Activated CD4-positive, alpha-beta T cell treated with anti-CD3 and anti-CD28 coated beads, Interleukin-2, amount 10 ng/mL, durations not matched to agents 7 days and 5 days (primary cell): ENCODE measurements at places on chromosomes 4 and X.

- DNase-seq: no peak
Measured at GRCh38 chrX:138858438-138858837, 146.9 kb upstream of the FGF13 start.

DNA sequence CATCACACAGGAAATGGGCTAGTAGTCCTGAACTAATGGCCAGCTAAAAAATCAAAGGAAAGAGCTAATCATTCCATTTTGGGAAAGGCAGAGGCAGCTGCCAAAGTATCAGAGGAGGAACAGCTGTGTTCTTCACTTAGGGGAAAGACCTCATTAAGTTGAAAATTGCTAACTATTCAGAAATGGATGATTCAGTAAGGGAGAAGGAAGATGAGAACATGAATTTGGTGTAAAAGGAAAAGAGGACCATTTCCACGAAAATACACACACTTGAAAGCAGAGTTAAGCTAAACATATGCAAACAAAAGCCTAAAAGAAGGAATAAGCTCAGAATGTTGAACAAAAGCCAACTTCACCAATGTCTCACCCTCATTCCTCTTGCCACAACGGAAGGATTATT, 90.4 kb downstream of the PCDH19 start:
- no peak for DNase-seq

DNA sequence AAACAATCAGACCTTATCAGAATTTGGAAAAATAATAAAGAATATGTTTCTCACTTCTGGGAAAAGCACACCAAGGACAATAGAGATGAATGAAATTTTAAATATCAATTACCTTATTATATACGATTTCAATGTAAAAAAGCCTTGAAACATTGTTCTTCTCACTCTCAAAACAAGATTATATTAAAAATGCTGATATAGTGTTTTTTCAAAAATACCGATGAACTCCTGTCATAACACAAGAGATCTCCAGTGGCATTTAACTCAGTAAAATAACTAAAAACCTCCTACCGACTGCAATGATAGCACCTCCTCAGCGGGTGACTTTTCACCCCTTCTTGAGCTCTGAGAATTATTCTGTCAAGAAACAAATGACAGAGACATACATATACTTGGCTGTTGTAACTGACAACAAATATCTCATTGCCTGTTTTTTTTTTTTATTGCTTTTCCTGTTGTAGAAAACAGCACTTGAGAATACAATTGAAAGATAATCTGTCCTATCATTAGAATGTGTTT, 1237.3 kb downstream of the C4orf33 start:
- DNase-seq: no peak

- no peak for DNase-seq
Measured at GRCh38 chrX:92232182-92232581, 453.0 kb downstream of the PCDH11X start.

GRCh38 chr4:13922459-13922858, 294.9 kb upstream of the BOD1L1 start:
- DNase-seq: no peak

GRCh38 chr4:27684610-27685011, 824.0 kb downstream of the STIM2 start:
- DNase-seq: peak; percentile 19

GRCh38 chr4:134057356-134057755, 144.2 kb downstream of the PABPC4L start:
- DNase-seq: no peak

- no peak for DNase-seq
Measured at GRCh38 chr4:147057611-147058190, 112.0 kb upstream of the TTC29 start.

GRCh38 chr4:85676050-85676425, 201.1 kb downstream of the ARHGAP24 start:
- no peak for DNase-seq

DNA sequence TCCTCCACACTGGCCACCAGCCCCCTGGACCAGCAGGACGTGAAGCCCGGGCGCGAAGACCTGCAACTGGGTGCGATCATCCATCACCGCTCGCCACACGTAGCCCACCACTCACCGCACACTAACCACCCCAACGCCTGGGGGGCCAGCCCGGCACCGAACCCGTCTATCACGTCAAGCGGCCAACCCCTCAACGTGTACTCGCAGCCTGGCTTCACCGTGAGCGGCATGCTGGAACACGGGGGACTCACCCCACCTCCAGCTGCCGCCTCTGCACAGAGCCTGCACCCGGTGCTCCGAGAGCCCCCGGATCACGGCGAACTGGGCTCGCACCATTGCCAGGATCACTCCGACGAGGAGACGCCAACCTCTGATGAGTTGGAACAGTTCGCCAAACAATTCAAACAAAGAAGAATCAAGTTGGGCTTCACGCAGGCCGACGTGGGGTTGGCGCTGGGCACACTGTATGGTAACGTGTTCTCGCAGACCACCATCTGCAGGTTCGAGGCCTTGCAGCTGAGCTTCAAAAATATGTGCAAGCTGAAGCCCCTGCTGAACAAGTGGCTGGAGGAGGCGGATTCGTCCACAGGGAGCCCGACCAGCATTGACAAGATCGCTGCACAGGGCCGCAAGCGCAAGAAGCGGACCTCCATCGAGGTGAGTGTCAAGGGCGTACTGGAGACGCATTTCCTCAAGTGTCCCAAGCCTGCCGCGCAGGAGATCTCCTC, 600 bp downstream of the POU3F4 start:
- no peak for DNase-seq

- no peak for DNase-seq
Measured at GRCh38 chr4:118225511-118225910, 127.3 kb downstream of the PRSS12 start.

GRCh38 chrX:16207634-16208033, 40.4 kb downstream of the MAGEB17 start:
- DNase-seq: no peak

GRCh38 chr4:143699331-143700045, 987 bp downstream of the FREM3 start:
- no peak for DNase-seq

- DNase-seq: no peak
Measured at GRCh38 chr4:57093845-57094831, 16.0 kb downstream of the IGFBP7 start.

DNA sequence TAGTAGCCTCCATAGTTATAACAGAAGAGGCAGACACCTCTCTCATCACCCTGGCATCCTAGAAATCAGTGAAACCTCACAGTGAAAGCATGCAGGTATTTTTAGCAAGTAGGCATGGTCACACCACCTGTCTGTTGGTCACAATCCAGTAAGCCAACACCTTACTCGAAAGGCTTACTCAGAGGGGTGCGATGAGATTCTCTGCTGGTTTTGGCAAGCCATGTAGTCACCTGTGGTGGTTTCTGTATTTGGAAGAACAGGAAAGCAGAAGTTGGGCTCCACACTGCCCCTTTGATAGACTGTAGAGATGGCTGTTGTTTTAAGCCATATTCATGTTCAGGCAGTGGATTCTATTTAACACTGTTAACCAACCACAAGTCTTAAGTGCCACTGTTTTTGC, 134.7 kb downstream of the DCLK2 start:
- no peak for DNase-seq

GRCh38 chr4:176970853-176971252, 178.1 kb upstream of the VEGFC start:
- DNase-seq: no peak

GRCh38 chr4:10015140-10015753, 6.0 kb downstream of the SLC2A9 start:
- DNase-seq: peak; percentile 55

GRCh38 chrX:10630320-10630719, 9.9 kb upstream of the MID1 start:
- DNase-seq: no peak

GRCh38 chr4:125321709-125322365, 7.1 kb downstream of the FAT4 start:
- DNase-seq: no peak

- peak; percentile 9 for DNase-seq
Measured at GRCh38 chrX:39652336-39652735, 445.4 kb downstream of the BCOR start.

- peak; percentile 25 for DNase-seq
Measured at GRCh38 chrX:39152106-39152649, 350.9 kb downstream of the MID1IP1 start.

DNA sequence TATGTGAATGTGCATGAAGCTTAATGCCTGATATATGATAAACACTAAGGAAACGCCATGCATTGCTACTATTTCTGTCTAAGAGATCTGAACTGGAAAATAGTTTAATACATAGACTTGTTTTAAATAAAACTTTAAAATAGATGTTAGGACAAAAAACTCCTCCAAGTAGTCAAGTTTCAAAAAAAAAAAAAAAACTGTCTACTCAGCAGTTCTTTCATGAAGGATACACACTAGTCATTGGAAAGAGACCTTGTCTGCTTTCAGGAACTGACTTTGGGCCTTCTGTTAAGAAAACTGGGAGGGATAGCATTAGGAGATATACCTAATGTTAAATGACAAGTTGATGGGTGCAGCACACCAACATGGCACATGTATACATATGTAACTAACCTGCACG, 138.4 kb downstream of the ANTXR2 start:
- DNase-seq: no peak

GRCh38 chrX:39734174-39734776, 363.5 kb downstream of the BCOR start:
- DNase-seq: no peak

DNA sequence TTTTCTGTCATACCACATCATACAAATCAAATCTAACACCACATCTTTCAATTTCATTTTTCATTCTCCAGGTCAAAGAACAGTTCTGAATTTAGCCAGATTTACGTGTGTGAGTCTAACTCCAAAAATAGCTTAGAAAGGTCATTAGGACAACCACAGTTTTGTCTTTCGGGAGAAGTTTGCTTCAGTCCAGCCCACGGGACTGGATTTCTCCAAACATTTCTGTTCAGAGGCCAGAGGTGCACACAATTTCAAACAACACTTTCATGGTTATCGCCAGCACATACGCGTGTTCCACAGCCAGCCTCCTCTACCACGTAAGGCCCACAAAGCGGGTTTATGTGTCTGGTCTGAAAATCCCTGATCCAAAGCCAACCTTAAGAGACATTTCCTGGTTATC, 65.9 kb downstream of the VEGFC start:
- no peak for DNase-seq

DNA sequence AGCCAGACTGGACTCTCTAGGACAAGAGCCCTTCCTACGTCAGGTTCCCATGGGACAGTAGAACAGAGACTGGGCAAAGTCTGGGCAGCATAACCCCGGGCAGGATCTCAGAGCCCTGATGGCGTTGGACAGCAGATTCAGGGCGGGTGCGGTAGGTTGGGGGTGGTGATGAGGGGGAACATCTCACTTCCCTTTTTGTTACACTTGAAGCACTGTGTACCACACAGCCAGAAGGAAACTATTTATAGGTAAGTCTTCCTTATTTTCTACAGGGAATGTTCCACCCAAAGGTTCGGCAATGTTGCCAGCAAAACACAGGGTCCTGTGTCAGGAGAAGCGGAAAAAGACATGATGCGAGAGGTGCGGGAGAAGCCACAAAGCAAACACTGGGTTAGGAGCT, 54.3 kb downstream of the TSC22D3 start:
- DNase-seq: no peak

- DNase-seq: no peak
Measured at GRCh38 chr4:4912155-4912554, 52.7 kb downstream of the MSX1 start.

DNA sequence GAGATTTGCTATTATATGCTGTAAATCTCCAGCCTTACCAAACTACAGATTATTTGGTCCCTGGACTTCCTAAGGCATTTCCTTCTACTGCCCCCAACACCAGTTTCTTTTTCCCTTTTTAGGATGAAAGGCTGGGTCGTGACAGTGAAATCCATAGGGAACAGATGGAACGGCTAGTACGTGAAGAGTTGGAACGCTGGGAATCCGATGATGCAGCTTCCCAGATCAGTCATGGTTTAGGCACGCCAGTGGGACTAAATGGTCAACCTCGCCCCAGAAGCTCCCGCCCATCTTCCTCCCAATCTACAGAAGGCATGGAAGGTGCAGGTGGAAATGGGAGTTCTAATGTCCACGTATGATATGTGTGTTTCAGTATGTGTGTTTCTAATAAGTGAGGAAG, 67.9 kb downstream of the PKD2 start:
- DNase-seq: no peak

GRCh38 chr4:2995546-2996265, 32.3 kb downstream of the GRK4 start:
- DNase-seq: no peak
